Vagina (tissue), 2 donors: ENCODE measurements at places on chromosomes 11 and 22. TPM values are rescaled to one million over a fixed set of nuclear protein-coding genes. Genes with fewer than 3 reads are reported as not detected.

The NRIP3 gene
- 1.2 TPM for total RNA-seq

The SYT13 gene
- total RNA-seq = 1.2 TPM

The THY1 gene
- 48.9 TPM for total RNA-seq

The OR5A2 gene
- total RNA-seq = not detected

The DLAT gene
- 19.4 TPM for total RNA-seq

DNA sequence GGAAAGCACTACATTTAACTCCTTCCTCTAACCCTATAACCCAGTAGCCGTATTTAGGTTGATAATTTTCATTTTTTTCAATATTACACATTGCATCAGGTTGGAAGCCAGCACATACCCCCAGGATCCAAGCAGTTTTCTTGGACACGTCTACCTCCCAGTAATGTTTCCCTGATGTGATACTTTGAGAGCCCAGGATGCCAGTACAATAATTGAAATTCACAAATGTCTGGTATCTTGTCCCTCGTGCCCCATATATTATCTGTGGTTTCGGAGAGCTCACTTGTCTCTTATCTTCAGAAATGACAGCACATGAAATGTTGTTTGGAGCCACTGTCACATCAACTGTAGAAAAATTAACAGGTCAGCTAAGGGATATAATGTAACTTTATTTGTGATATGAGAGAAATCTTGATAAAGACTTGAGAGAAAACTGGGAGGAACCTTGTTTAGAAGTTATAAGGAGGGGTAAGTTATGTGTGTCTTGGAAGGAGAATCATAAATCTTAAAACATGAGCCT lies 19.8 kb downstream of the TRIM5 start:
- DNase-seq = no peak

DNA sequence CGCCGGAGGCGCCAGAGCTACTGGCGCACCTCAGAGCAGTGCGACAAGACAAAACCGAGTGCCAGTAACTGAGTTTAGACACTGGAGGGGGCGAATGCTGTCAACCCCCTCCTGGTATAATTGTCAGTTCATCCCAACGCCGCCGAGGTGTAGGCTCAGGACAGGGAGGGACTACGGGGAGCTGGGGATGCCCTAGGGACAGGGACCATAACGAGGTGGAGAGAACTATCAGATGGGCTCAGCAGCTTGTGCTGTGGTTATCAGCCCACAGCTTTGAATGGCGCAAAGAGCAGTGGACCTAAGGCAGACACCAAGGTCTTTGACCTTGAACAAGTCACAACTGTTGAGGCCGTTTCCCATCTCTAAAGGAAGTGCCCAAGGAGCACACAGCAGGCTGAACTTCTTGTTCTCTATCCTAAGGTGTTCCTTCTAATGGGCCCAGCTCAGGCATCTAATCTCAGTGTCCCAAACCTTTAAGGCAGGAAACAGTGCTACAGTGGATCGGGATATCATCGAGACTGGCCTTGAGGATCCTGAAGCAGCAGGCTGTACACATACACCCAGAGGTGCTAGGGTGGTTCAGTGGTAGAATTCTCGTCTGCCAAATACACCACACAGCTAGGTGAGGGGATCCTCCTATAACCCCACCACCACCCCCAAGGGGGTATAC lies 958 bp upstream of the TUT1 start:
- DNase-seq = no peak

DNA sequence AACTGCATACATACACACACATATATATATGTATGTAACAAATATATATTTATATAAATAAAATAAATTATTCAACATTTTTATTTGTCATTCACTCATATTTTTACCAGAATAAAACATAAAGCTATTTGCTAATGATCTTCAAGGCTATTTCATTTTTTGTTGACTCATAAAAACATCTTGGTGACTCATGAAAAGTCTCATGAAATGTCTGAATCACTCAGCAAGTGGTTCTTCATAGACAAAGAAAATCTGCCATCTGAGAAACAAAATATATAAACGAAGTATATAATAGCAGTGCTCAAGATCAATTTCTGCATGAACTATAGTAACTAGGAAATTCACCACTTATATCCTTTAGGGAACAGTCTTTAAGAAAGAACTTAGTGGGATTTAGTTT lies 764.8 kb upstream of the FAT3 start:
- DNase-seq = no peak

- DNase-seq = no peak
These were observed 46.4 kb downstream of the RCN1 start for GRCh38 chr11:32137263-32137662.

- no peak for DNase-seq
These were observed 87.1 kb upstream of the TMEM45B start for GRCh38 chr11:129728581-129728980.

DNA sequence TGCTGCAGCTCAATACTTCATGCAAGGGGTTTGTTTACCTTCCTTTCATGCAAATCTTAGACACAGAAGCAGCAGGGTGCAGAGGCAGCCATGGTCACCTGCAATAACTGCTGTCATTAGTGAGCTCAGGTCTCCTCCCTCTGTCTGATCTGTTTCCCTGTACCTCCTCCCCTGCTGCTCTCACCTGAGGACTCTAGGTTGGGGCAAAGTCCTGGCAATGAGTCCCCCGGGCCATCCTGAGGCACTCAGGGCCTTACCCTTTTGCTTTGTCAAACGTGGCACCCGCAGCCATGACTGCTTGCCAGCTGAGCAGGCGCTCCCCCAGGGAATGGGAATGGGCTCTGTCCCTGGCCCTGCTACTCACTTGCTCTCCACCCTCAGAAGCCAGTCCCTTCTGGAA lies 3.9 kb downstream of the LRRC10B start:
- no peak for DNase-seq

DNA sequence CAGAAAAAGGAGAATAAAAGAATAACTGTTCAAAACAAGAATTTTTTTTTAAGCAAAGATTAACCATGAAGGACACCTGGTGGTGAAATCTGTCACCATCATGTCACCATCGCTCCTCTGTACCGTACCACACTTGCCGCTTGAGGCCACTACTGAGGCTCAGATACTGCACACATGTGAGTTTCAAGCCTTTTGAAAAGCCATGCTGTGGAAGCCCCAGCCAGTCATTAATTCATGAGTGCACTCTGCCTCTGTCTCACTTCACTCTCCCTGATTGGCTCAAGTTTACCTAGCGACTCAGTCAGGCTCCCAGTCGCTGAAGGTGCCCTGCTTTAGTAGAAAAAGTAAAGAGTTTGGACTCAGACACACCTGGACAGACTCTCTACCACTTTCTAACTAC lies 6.6 kb upstream of the MS4A12 start:
- no peak for DNase-seq

- no peak for DNase-seq
These were observed 3.4 kb downstream of the ARHGEF17 start for GRCh38 chr11:73311394-73311869.

DNA sequence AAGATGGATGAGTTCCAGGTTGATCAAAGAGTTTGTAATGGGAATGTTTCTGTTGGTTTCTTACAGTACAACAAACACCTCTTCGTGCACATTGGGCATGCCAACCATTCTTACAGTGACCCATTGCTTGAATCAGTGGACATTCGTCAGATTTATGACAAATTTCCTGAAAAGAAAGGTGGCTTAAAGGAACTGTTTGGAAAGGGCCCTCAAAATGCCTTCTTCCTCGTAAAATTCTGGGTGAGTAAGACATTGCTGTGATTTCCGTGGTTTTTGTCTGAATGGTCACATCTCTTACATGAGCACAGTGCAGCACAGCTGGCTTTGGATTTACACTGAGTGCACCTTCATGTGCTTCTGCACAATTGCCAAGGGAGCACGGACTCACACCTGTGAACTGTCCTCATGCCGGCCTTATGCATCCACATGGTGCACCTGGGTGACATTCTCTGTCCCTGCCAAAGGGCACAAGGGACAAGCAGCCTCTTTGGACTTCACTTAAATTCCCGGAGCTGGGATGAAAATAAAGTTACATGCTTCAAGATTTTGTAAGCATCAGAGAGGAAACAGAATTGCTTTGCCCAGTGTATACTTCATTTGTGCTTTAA lies 107.1 kb upstream of the RASSF10 start:
- DNase-seq = no peak

GRCh38 chr11:125394296-125394695 lies 101.8 kb downstream of the FEZ1 start:
- DNase-seq = no peak

GRCh38 chr11:134270250-134270714 lies 5.9 kb upstream of the GLB1L3 start:
- no peak for DNase-seq
